ENCODE measurements at places on chromosomes 7 and 10.

DNA sequence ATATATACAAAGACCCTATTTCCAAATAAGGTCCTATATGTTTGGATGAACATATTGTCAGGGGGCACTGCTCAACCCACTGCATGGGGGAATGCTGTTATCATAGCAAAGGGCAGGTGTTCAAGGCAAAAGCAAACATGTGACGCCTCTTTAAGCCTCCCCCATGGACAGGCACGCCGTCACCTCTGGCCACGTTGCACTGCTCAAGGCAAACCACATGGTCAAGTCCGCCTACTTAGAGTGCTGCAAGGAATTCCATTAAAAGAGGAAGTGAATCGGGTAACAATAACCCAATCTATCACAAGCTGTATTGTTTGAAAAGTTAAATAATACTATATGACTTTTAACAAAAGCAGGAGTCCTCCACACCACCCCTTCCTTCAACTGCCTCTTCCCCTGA, 8.8 kb upstream of the CALD1 start:
- no peak for DNase-seq

DNA sequence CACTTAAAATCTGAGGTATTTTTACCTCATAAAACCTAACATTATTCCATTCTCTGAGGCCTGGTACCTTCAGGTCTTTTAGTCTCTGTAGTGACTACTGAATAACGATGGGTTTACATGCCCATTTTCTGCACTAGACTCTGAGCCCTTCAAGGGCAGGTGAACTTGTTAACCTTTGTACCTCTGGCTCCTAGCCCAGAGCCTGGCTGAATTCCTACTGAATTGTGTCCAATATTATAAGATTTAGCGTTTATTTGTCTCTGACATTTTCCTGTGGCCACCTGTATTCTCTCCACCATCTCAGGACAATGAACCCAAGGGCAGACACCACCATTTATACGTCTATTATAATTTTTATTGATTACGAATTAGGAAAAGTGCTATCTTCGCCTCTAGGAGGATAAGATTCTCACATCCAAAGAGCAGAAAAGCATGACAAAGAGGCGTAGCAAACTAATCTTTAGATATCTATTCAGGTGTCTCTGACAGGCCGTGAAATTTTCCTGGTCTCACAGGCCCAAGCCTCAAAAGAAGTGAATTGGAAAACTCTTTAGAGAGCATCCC, 27.9 kb upstream of the HNRNPH3 start:
- DNase-seq = no peak

- peak; percentile 63 for DNase-seq
Measured at GRCh38 chr10:73768881-73769280, 13.0 kb upstream of the CHCHD1 start.

GRCh38 chr7:83130623-83131545, 31.8 kb downstream of the PCLO start:
- no peak for DNase-seq

DNA sequence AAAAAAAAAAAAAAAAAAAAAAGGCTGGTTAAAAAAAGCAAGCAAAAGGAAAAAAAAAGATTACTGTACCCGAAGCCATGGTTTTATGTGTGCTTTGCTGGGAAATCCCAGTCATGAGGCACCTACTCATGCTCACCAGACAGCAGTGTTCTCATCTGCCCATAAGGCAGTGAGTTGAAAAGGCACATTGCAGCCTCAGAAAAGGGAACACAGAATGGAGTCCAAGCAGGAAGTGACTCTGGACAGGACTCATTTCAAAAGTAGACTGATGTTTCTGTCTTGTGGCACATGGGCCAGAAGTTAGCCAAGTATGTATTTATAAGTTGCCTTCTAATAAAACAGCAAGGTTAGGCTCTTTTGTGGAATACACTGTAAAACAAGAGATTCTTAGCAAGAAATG, 40.2 kb downstream of the PDSS1 start:
- no peak for DNase-seq

DNA sequence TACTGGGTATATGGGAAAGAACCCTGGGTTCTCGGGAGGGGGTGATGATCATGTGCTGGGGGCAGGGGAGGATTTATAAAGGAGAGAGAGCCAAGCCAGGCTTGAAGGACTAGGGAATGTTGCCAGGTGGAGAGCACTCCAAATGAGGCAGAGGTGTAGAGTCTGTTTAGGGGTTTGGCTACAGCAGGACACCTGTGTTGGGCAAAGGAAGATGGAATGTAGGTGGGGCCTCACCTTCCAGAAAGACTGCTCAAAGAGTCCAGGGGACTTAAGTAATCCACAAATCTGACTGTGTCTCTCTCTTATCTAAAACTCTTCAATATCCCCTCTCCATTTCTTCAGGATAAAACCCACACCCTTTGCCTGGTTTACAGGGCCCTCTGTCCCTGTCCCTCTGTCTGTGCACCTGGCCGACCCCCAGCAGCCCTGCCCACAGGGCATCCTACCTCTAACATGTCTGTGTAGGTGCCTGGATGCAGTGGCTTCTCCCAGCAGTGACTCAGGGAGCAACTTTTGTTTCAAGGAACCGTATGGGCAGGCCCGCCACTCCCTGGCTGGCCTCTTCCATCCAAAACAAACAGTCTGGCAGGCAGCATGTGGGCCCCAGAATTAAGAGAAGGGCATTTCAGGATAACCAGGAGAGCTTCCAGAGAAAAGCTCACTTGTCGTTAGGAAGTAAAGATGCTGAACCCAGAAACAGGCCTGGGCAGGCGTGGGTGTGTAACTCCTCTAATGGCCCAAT, 10.6 kb upstream of the PLEKHA1 start:
- no peak for DNase-seq

GRCh38 chr10:88457660-88458059, 125.5 kb downstream of the RNLS start:
- no peak for DNase-seq

- no peak for DNase-seq
Measured at GRCh38 chr10:130336617-130337304, 200.6 kb downstream of the GLRX3 start.

GRCh38 chr10:12833451-12833850, 168.1 kb downstream of the CCDC3 start:
- DNase-seq = no peak

DNA sequence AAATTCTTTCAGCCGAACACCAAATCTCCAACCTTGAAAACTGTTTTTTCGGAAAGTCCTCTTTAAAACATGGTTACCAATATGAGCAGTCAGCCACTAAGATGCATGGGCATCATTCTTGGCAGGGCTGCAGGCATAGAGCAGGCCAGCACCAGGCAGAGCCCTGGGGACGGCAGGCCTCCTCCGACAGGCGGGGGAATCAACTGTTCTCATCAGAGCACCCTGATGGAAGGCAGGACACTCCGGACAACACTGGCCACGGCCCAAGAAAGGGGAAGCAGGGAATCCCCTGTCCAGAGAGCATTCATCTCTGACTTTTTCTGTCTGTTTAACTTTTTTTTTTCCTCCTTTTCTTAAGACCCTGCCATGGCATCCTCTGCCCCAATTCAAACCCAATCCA, 1.4 kb upstream of the NOS3 start:
- no peak for DNase-seq

- DNase-seq = no peak
Measured at GRCh38 chr7:141072548-141073172, 1.2 kb upstream of the TMEM178B start.

GRCh38 chr7:45186261-45186813, 28.7 kb downstream of the RAMP3 start:
- DNase-seq = no peak

GRCh38 chr10:124722798-124723783, 21.1 kb downstream of the FAM53B start:
- DNase-seq = peak; percentile 44

DNA sequence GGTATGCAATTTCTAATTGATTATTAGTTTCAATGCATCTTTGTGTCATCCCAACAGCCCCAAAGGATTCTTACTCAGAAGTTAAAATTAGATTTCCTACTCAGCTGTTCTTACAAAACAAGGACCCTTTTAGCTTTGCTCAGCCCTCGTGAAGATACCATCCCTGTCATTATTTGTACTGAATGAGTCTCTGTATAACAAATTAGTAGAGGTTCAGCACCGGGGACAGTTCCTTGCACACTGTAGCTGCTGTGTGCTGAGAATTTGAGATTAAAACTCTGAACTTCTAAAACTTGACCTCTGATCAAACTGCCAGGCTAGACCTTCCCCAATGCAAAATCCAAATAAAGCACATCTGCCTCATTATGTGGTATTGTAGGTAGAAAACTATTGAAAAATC, 299.1 kb downstream of the LHFPL3 start:
- DNase-seq = no peak

- DNase-seq = no peak
Measured at GRCh38 chr7:64192148-64192704, 14.8 kb upstream of the ZNF735 start.

DNA sequence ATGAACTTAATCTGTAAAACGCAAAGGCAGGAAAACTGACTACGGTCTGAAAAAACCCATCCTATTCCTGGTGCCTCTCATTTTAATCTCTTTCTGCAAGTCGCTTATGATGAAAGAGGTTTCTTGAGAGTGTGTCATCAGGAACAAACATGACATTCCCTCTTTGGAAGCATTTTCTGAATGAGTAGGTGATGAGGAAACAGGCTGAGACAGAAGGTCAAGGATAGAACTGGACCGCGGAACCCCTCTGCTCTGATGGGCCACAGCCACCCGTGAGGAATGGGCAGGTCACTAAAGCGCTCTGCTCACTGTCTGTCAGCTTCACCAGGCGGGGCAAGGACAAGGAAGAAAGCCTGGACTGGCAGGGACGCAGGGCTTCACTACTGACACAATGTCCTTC, 28.6 kb downstream of the BEND7 start:
- no peak for DNase-seq

GRCh38 chr7:150998341-150998740, 7.5 kb downstream of the NOS3 start:
- no peak for DNase-seq

DNA sequence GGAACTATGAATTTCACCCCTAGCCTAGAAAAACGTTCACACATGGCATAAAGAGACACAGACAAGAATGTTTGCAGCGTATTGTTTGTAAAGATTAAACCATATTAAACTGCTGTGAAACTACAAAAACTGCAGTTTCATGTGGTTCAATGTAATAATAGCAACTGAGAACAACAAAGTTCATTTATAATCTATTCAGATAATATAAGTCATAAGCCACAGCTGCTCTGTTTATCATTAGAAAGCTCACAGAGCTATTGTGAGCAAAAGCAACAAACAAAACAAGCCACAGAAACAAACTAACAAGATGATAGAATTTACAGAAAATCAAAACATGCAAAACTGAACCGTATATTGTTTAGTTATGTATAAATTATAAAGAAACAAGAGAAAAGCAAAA, 113.5 kb downstream of the AHR start:
- DNase-seq = no peak

- peak; percentile 33 for DNase-seq
Measured at GRCh38 chr7:94655848-94656657, at the start of gene SGCE. Gene SGCE, minus strand, starts transcription at chr7:94656133. Its CDS starts 35 bp downstream, at chr7:94656098.

- no peak for DNase-seq
Measured at GRCh38 chr10:29886299-29886698, 173.1 kb downstream of the JCAD start.
